ENCODE measurements at places on chromosomes 7 and 10. TPM values are rescaled to one million over a fixed set of nuclear protein-coding genes. Genes with fewer than 3 reads are reported as not detected.

GRCh38 chr7:112646783-112647182 lies 143.4 kb downstream of the TMEM168 start:
- no peak overlapping the region for H3K4me3 ChIP-seq
- H3K27ac ChIP-seq, result no peak overlapping the region
- DNase-seq, result no peak
- no peaks in the 10 kb centered on the region for H3K36me3 ChIP-seq

GRCh38 chr10:123687758-123688157 lies 21.6 kb downstream of the GPR26 start:
- no peaks in the 10 kb centered on the region for H3K27me3 ChIP-seq
- no peaks in the 10 kb centered on the region for H3K36me3 ChIP-seq
- no peak for DNase-seq
- H3K27ac ChIP-seq, result no peak overlapping the region
- no peak overlapping the region for H3K4me3 ChIP-seq
- H3K4me1 ChIP-seq, result no peaks in the 10 kb centered on the region

DNA sequence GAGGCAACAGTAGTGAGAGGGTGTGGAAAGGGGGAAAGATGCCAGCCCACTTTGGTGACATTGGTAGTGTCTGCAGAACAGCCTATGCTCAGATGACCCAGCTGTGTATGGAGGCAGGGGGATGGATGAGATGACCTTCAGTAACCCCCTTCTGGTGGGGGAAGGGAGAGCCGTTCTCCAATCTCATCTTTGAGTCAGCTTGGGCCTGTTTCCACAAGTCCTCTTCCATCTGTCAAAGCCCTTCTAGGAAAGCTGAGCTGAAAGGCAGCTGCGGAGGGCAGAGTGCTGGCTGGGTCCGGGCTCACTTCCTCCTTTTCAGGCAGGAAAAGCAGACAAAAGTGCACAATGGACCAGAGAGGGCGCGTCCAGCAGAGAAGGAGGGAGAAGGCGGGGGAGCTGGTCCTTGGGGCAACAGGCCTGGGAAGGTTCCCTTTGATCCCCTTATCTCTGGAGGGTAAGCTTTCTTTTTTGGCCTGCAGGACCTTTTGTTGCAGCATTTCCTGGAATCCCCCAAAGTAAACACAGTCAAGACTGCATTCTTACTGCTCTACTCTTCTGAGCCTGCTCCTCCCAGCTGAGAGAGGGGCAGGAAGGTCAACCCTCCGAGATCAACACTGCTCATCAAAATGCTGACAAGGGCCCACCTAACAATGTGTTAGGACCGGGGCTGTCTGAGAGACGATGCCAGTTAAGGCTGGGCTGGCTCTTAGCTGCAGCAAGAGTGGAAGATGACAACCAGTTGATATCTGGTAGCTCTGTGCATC lies 1.2 kb upstream of the LRMDA start:
- H3K27ac ChIP-seq, result no peak overlapping the region
- no peak for DNase-seq
- H3K4me3 ChIP-seq, result no peak overlapping the region
- H3K36me3 ChIP-seq, result no peaks in the 10 kb centered on the region

- H3K4me3 ChIP-seq, result no peak overlapping the region
- no peak overlapping the region for H3K27ac ChIP-seq
- H3K36me3 ChIP-seq, result no peaks in the 10 kb centered on the region
- H3K4me1 ChIP-seq, result no peaks in the 10 kb centered on the region
- DNase-seq, result no peak
Observed at GRCh38 chr7:115230882-115231571, 309.1 kb downstream of the MDFIC start.

TEX47 gene
- not detected for polyA plus RNA-seq

GRCh38 chr7:138935465-138936011 lies 45.7 kb downstream of the KIAA1549 start:
- no peaks in the 10 kb centered on the region for H3K36me3 ChIP-seq
- no peaks in the 10 kb centered on the region for H3K4me1 ChIP-seq
- H3K27ac ChIP-seq, result no peak overlapping the region
- no peak for DNase-seq
- no peak overlapping the region for H3K4me3 ChIP-seq

DNA sequence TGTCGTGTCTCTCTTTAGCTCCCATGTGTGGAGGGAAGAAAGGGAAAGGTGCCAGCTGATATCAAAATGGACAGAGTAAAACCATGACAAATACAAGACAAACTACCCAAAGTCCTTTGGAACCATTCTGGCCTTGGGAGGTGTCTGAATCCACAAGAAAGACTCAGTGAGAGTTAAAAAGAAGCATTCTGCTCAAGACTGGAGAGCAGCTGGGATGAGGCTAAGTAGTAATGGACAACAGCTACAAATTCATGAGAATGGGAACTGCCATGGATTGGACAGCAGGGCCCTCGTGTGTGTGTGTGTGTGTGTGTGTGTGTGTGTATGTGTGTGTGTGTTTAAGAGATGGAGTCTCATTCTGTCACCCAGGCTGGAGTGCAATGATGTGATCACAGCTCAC lies 39.6 kb upstream of the MYL10 start:
- H3K27ac ChIP-seq, result no peak overlapping the region
- no peaks in the 10 kb centered on the region for H3K4me1 ChIP-seq
- H3K4me3 ChIP-seq, result no peak overlapping the region
- H3K27me3 ChIP-seq, result no peaks in the 10 kb centered on the region
- no peaks in the 10 kb centered on the region for H3K36me3 ChIP-seq
- DNase-seq, result no peak

Data from naive thymus-derived CD4-positive, alpha-beta T cell (primary cell).